ENCODE measurements at places on chromosomes 11 and 22.

- no peak for DNase-seq
These were observed 90.2 kb upstream of the CARD18 start for GRCh38 chr11:105229761-105230160.

GRCh38 chr11:12769834-12770345 is 95.7 kb downstream of the TEAD1 start:
- no peak for DNase-seq

DNA sequence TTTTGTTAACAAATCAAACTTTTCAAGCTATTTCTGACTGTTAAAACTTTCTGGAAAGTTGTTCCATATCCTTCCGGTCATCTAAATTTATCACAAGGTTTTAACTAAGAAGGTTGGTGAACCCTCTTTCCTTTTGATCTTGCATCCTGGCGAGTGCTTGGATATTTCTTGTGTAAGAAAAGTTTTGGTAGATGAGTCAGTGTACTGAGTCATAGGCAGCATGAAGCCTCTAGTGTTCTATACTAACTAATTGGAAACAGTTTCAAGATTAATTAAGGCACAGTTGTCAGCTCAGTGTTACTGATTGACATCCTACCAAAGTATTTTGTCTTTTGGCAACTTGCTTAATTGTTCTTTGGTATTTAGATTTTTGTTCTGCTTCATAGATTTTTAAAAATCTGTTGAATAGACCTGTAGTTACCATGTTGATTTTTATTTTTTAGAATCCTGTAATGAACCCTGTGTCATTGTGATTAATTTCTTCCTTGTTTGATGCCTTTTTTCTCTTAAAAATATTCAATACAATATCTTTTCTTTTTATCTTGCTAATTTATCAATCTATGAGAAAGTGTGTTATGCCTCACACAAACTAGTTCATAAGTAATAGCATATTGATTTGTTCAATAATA is 38.0 kb downstream of the METTL15 start:
- no peak for DNase-seq

DNA sequence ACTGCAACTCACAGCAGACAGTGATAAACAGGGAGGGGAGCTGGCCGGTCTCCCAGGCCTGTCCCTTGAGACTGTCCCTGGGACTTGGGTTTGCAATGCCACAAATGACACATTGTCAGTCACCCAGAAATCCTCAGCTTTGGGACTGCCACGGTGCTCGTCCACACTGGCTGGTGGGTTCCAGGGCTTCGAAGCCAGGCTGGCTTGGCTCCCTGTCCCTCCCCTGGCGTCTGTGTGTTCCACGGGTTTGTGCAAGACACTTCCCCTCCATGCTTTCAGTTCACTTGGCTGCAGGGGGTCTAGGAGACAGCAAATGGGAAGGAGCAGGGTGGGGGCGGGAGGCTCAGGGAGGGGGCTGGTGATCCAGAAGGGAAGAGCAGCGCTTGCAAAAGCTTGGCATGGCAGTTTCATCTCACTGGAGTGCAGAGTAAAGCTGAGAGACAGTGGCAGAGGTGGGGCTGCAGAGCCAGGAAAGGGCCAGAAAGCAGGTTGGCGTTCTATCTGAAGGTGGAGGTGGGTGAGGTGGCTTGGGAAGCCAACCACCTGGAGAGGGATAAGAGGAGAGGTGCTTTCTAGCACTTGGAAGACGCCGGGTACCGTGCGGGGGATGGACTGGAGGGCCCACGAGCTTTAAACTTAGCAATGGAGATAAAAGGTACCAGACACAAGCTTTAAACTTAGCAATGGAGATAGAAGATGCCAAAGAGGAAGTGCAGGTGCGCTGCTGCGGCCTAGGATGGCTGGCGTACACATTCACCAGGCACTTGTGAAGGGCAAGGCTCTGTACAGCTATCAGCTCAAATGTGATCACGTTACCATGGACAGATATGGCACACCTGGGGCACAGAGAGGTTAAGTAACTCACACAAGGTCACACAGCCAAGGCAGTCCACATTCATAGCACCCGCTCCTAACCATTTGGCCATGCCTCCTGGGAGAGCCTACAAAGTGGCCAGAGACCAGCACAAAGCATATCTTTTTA is 86.4 kb upstream of the SHISAL1 start:
- no peak for DNase-seq

- DNase-seq = no peak
These were observed 34.2 kb downstream of the TCF20 start for GRCh38 chr22:42236268-42236667.

Data from stimulated activated CD8-positive, alpha-beta memory T cell treated with anti-CD3 and anti-CD28 coated beads, Interleukin-15, amount 100 ng/mL, for 48 hours (primary cell).